Neural crest cell (in vitro differentiated cells): ENCODE measurements at places on chromosomes 2 and 18. TPM values are rescaled to one million over a fixed set of nuclear protein-coding genes. Genes with fewer than 3 reads are reported as not detected.

Gene ZFP36L2
- total RNA-seq, result 39.8 and 39.9 TPM in 2 replicates

Gene RNU2-63P
- 24.6 and 25.1 TPM in 2 replicates for total RNA-seq

Gene ASB18
- total RNA-seq, result not detected in 2 replicates

Gene SERPINB11
- not detected in 2 replicates for total RNA-seq

Gene GNAL
- total RNA-seq, result 20.4 and 20.5 TPM in 2 replicates

Gene C2orf80
- total RNA-seq, result 0.73 and 1.0 TPM in 2 replicates

Gene ZNF396
- total RNA-seq, result 2.9 and 3.6 TPM in 2 replicates

Gene ESPNL
- total RNA-seq, result 0.16 and 0.40 TPM in 2 replicates

Gene MC5R
- total RNA-seq, result not detected in 2 replicates

Gene TEX44
- not detected in 2 replicates for total RNA-seq

Gene PPIG
- total RNA-seq, result 69.6 and 70.0 TPM in 2 replicates

Gene COL4A3
- not detected in 2 replicates for total RNA-seq

Gene CAVIN2
- not detected in 2 replicates for total RNA-seq

Gene CCL20
- not detected in 2 replicates for total RNA-seq

Gene POTEF
- total RNA-seq, result 8.4 and 11.0 TPM in 2 replicates

Gene IL36G
- not detected in 2 replicates for total RNA-seq

Gene LANCL1
- total RNA-seq, result 37.2 and 40.4 TPM in 2 replicates

Gene TRABD2A
- total RNA-seq, result 0.84 TPM in 2 replicates

Gene NCL
- total RNA-seq, result 999 and 1,068 TPM in 2 replicates

Gene GPC1
- total RNA-seq, result 88.6 and 89.9 TPM in 2 replicates

Gene GPN1
- total RNA-seq, result 46.1 and 48.3 TPM in 2 replicates

Gene GORASP2
- total RNA-seq, result 71.3 and 71.4 TPM in 2 replicates

Gene ALPP
- not detected in 2 replicates for total RNA-seq

Gene TDRD15
- not detected in 2 replicates for total RNA-seq

Gene ARHGEF4
- total RNA-seq, result 20.0 and 22.1 TPM in 2 replicates

Gene INO80D
- total RNA-seq, result 18.1 and 18.8 TPM in 2 replicates

Gene HOXD8
- not detected in 2 replicates for total RNA-seq

Gene SCN1A
- total RNA-seq, result 7.7 and 8.6 TPM in 2 replicates

Gene NEUROD1
- total RNA-seq, result 2.5 and 2.7 TPM in 2 replicates

Gene RUFY4
- total RNA-seq, result not detected in 2 replicates

Gene SCG2
- total RNA-seq, result 8.6 and 8.8 TPM in 2 replicates

Gene TUBB8B
- not detected in 2 replicates for total RNA-seq

Gene SLC35G4
- total RNA-seq, result not detected in 2 replicates

Gene TAF1B
- total RNA-seq, result 35.7 and 36.8 TPM in 2 replicates

Gene TTR
- total RNA-seq, result not detected in 2 replicates

Gene DUSP11
- total RNA-seq, result 17.7 and 18.2 TPM in 2 replicates

Gene SKOR2
- 0.96 and 1.4 TPM in 2 replicates for total RNA-seq
